Suppressor macrophage (primary cell): ENCODE measurements at places on chromosomes 12 and 14.

DNA sequence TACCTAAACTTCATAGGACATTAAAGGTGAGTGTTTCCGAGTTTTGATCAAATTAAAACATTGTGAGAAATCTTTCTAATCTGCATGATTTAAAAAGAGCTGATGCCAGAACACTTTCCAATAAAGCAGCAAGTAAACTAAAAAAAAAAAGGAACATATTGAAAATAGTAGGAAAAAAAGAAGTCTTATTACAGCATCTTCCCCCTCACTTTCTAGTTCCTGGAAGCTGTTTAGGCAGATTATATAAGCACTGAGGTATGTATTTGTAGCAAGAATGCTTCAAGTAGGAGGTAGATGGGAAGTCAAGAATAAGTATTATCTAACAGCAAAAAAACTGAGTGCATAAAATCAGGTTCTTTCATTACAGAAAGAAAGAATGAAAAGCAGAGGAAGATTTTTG, 45.8 kb downstream of the ERO1A start:
- DNase-seq = peak; percentile 5

DNA sequence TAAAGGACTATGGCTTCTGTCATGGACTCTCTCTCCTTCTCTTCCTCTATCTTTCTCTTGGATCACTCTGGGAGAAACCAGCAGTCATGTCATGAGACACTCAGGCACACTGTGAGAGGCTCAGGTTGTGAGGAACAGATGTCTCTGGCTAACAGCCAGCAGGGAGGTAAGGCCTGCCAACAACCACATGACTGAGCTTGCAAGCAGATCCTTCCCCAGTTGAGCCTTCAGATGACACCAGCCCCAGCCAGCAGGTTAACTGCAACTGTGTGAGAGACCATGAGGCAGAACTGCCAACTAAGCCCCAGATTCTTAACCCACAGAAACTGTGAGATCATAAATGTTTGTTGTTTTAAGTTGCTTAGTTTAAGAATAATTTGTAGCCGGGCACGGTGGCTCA, 90.6 kb downstream of the VCPKMT start:
- DNase-seq = no peak

- peak; percentile 64 for DNase-seq
These were observed 17.8 kb upstream of the HDAC7 start for GRCh38 chr12:47837190-47838171.

DNA sequence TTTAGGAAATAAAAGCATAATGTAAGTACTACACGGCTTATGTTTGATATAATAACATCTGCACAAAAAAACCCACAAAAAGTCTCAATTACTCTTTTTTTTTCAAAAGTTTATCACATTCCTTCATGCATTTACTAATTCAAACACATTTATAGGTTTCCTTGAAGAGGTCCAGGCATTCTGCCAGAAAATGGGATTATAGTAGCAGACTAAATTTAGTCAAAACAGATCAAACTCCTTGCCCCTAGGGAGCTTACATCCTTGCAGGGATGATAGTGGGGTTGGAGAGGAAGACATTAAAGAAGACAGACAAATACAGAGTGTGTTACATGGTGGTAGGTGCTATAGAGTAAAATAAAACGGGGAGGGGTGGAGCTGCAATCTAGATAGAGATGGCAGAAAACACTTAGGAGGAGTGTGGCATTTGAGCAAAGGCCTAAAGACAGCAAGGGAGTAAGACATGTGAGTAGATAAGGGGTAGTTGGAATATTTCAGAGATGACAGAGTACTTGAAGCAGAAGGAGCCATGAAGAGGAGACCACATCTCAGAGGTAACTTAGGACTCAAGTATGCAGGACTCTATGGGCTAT, 266.9 kb downstream of the PPFIA2 start:
- DNase-seq = no peak

DNA sequence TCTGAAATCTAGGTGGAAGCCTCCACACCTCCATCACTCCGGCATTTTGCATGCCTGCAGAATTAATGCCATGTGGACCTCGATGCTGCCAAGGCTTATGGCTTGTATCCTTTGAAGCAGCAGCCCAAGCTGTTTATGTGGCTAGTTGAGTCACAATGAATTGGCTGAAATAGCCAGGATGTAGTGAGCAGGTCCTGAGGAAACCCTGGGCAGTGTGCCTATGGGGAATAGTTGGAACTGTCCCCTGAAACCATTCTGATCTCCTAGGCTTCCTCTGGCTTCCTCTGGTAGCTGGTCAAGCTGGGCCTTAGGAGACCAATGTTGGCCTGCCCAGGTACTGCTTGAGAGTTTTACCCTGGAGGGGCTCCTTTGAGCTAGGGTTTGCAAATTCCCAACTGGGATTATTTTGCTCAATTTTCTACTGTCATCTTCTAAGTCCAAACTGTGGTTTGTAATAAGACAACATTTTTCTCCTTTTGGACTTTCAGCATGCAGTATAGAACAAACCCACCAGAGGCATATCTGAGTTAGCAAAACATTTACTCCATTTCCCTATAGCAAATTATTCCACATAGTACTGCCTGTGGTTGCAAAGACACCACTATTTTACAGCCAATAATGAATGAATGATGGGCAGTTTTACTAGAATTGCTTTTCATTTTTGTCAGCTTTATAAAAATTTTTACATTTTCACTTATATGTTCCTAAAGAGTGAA, 85.1 kb upstream of the AMIGO2 start:
- no peak for DNase-seq

DNA sequence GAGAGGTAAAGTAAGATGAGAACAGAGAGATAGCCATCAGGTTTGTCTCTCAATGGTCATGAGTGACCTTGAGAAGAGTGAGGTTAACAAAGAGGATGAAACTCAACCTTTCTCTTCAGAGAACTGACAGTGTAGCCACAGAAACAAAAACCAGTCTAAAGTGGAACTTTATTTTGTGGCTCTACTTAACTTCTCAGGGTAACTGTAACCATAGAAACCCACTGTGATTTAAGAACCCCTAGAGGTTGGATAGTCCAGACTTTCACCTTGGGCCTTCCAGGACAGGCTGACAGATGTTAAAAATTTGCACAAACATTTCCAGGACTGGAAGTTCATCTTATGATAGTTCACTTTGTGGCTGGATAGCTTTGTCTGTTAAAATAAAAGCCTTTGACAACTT, 48.5 kb downstream of the ATP23 start:
- no peak for DNase-seq

DNA sequence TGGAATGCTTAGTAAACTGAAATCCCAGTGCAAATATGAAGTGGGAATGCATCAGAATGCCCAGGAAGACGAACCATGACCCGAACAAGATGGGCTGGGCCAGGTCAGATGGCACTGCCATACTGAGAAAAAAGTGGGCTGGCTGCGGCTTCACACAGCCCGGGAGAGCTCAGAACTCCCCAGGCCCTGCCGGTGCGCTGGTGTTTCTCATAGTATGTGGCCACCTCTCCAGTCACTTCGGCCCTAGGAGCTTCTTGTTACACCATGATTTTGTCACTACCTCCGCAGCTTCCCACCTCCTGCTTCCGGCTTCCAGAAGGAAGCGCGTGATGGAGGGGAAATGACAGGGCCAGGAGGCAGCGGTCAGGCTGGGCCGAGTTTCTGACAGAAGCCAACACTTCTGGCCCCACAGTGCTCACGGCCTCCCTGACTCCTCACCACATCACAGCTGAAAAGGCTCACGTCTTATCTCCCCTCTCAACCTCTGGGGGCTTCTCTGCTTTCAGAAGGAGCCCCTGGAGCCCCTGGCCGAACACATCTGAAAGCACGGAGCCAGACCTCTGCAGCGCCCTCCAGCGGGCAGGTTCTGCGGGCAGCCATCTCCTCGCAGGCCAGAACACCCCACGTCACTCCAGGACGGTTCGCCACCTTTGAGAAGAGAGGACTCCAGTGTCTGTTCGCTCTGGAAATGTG, 30.7 kb downstream of the DAD1 start:
- no peak for DNase-seq

GRCh38 chr12:67148265-67148664, 120.9 kb upstream of the CAND1 start:
- DNase-seq = no peak

DNA sequence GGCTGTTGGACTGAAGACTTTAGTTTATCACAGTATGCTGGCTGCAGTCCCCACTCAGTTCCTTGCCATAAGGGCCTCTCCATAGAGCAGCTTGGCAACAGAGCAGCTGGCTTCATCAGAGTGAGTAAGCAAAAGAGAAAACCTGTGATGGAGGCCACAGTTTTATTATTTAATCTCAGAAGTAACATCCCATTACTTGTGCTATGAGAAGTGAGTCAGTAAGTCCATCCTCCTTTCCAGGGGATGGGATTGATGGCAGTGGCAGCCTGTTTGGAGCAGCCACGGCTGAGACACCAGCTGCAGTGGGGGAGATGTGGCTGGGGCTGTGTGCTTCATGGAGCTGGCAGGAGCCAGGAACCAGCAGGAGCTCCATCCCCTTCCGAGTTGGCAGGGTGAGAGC, 138.5 kb upstream of the SRRM4 start:
- no peak for DNase-seq

GRCh38 chr14:39384177-39384576, 48.1 kb downstream of the FBXO33 start:
- DNase-seq = no peak

DNA sequence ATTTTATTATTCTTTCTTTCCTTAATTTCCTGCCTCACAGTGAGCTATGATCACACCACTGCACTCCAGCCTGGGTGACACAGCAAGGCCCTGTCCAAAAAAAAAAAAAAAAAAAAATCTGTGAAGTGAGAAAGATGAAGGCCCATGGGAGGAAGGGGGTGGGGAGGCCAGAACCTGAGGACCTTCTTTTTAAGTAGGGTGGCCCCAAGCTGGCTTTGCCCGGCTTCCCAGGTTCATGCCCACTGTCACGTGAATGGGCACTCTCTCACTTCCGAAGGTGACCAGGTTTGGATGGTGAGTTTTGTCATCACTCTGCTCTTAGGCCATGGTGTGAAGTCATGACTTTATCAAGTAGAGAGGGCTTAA, 82.3 kb downstream of the TNFAIP2 start:
- no peak for DNase-seq

GRCh38 chr12:25800101-25800500, 158.4 kb upstream of the RASSF8 start:
- no peak for DNase-seq

DNA sequence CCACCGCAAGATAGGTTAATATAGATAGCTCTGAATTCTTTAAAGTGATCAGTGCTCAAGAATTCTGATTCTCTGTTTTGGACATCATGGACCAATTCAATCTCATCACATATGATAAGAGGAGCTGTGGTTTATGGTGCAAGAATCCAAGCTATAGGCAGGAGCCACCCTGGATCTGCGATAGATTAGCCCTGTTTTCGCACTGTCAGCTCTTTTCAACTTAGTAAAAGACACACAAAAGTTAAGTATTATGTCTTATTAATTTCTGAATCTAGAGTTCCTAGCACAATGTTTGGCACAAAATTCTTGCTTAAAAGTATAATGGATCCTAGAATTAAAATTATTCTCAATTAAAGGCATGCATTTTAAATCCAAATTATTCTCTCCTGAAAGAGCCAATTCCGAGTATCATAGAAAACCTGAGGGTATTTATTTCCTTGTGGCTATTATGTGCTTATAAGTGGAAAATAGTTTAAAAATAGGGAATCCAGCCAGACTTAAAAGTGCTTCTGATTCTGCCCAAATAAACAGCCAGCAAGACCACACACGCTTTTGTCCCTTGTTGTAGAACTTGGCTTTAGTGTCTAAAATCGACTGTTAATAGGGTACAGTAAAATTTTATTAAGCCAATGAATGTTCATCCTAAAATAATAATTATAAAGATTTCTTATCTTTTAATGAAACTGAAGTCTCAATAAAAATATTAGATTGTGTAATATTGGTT, 184.9 kb upstream of the FLRT2 start:
- no peak for DNase-seq

DNA sequence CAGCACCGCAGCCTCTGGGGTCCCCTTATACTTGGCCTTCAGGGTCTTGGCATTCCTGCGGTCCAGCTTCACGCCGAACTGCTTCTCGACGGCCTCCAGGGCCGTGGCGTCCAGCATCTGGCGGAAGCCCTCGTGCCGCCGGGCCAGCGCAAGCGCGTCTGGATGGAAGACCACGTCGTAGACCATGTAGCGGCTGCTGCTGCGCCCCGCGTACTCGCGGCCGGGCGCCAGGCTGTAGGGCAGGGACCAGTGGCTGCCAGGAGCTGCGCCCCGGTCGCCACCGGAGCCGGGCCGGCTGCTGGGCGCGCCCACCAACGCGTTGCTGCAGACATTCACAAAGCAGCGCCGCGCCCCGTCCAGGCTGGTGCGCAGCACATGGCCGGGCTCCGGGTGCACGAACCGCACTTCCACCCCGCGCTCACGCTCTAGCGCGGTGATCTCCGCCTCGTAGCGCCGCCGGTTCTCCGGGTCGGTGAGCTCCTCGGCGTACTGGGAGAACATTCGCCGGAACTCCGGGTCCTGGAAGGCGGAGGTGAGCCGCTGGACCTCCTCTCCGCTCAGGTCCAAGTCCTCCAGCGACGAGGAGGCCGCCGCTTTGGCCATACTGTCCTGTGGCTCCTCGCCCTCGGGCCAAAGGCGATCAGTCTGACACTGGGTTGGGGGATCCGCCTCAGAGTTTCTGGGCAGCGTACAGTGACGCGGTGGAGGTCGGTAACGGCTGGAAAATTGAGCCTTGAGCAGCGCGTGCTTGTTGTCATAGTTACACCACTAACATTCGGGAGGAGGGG, at the start of gene DNAAF2:
Gene DNAAF2 (minus strand): TSS at position 698 of the 788 bp plus-strand sequence. CDS start 95 bp downstream, at position 603.
- DNase-seq = peak; percentile 69

DNA sequence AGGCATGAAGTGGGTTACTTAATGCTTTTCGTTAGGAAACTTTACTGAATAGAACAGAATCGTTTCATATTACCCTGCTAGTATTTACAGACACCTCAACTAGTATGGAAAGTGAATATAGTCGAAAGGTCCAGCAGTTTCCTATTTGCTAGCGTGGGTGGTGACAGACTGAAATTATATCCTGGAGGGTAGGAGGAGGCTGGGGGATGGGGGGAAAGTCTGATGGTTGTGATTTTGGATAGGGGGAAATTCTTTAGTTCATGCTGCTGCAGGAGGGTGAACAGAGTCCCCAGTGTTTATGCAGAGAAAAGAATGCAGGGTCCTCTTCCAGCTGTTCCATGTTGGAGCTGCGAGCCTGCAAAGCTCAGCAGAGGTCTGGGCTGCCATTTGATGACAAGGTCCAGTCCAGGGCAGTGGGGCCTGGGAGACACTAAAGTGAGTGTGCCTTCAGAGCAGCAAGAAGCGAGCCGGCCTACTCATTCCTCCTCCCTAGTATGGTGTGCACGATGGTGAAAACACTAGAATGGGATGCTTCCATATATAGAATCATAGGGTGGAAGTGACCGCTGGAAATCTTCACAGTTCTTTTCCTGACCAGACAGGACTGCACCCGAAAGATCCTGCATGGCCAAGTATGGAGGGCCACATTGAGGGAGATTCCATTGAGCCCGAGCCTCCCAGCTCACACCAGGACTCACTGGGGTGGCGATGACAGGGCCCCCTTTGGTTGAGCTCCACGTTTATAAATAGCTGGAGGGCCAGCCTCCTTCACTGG, 2.1 kb downstream of the SAMD4A start:
- peak; percentile 15 for DNase-seq

GRCh38 chr14:89461256-89461655, 44.2 kb upstream of the FOXN3 start:
- DNase-seq = no peak

GRCh38 chr12:63410197-63410596, 258.1 kb downstream of the DPY19L2 start:
- DNase-seq = peak; percentile 52

GRCh38 chr14:99660006-99660566, 15.2 kb downstream of the HHIPL1 start:
- no peak for DNase-seq

GRCh38 chr12:120855823-120856588, 48.2 kb downstream of the SPPL3 start:
- DNase-seq = no peak

- DNase-seq = no peak
These were observed 34.7 kb downstream of the APPL2 start for GRCh38 chr12:105201299-105201698.
